NCI-H524 treated with DMSO at 0.1 percent for 48 hours (cell line): ENCODE measurements at places on chromosomes 12 and 14.

DNA sequence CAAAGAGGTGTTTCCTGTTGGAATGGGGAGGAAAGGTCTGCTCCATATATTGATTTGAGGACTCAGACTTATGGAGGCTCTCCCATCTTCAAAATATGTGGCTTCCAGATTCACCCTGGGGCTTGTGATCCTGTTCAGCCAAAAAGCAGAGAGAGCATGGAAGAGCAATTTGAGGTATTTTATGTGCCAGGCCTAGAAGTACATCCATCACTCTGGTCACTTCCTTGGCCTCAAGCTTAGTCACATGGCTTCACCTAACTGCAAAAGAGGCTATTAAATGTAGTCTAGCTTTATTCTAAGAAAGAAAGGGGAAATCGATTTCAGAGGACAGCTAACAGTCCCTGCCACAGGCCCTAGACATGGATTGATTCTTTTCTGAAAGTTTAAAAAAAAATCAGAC, 86.2 kb downstream of the C12orf50 start:
- DNase-seq, result no peak

DNA sequence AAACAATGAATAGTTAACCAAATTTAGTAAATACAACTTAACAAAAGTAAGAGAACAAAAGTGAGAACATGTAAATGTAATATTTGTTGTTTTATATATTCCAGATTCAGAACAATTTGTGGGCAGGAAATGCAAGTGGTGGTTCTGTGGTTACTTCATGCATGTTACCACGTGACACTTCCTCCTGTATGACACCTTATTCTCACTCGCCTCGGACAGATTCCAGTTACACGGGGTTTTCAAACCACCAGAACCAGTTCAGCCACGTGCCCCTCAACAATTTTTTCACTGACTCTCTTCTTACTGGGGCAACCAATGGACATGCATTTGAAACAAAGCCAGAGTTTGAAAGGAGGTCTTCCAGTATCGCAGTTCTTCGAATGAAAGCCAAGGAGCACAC, 21.0 kb downstream of the ALX1 start:
- DNase-seq, result no peak

GRCh38 chr14:90300611-90301047, 31.1 kb downstream of the NRDE2 start:
- DNase-seq, result no peak

DNA sequence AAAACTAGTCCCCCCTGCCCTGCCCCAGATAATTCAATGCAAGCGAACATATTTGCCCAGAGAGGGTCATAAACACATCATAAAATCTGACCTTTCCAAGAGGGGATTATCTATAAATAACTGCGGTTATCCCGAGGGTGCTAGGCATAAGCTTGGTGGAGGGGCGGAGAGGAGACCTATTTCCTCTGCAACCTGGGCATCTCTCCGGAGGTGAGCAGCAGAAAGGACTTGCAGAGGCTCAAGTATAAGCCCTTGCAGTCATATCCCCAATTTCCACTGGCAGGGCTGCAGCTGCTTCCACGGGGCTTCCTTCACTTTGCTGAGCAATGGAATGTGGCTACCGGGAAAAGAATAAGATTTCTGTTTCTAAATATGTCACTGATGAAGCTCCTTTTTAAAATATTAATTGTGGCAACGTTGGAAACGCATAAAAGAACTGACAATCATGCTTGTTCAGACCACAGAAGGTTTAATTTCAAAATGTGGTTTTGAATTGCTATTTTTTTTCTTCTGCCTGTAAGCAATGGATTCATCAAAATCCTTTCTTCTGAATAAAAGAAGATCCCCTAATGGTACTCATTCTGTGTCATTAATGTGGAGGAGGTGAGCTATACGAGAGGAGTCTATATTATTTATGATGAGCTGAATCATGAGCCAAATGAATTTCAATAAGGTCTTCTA, 268.9 kb upstream of the ATP2B1 start:
- no peak for DNase-seq

DNA sequence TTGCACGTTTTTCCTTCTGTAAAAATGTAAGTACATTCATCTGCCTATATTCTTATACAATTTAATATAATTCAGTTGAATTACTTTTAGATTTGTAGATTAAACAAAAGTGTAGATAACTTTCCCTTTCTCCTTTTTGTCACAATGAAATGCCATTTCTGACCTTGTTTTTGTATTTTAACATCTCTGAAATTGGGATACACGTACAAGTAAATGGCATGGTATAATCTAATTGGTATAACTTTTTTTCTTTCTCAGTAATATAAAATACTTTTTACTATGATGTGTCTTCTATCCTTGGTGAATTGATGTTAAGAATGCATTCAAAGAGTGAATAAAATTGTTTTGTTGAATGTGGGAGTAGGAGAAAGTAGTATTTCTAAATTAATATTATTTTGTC, 210.0 kb downstream of the ERC1 start:
- DNase-seq, result no peak

GRCh38 chr14:22213120-22213519, 375.9 kb downstream of the DAD1 start:
- no peak for DNase-seq

GRCh38 chr12:64080319-64081007, 141.6 kb downstream of the KICS2 start:
- DNase-seq, result no peak
